ENCODE measurements at places on chromosomes 6 and 20.
A peak's percentile ranks its signal among the peaks of the same experiment; 100 is the strongest.

DNA sequence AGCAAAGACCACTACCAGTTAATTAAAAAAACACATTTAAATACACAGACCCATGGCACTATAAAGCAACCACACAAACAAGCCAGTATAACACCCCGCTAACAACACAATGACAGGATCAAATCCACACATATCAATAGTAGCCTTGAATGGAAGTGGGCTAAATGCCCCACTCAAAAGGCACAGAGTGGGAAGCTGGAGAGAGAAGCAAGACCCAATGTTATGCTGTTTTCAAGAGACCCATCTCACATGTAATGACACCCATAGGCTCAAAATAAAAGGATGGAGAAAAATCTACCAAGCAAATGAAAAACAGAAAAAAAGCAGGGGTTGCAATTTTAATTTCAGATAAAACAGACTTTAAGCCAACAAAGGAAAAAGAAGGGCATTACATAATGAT is 125.4 kb upstream of the PTCHD4 start:
- DNase-seq, result no peak

GRCh38 chr6:152309648-152310047 is 327.5 kb downstream of the SYNE1 start:
- no peak for DNase-seq

GRCh38 chr6:137494281-137494987 is at the start of gene OLIG3:
Gene OLIG3 (minus strand): TSS chr6:137494394. CDS start chr6:137494170, 224 bp downstream.
- peak; percentile 29 for DNase-seq

- no peak for DNase-seq
Observed at GRCh38 chr6:150056156-150056555, 12.8 kb downstream of the ULBP3 start.

DNA sequence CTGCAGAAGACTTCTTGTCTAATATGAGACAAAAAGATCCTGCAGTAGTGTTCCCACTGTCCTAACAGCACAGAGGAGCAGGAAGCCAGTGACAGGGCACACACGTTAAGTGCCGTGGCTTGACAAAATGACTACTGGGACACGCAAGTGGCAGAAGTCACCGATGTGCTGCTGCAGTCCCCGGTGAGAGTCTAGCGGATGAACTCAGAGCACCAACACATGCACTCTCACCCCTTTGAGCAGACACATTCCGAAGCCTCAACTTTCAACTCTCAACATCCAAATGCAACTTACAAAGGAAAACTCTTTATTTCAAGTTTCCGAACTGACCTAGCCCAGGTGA is 898 bp downstream of the LAMA4 start:
- DNase-seq, result no peak

GRCh38 chr6:23630726-23631635 is 495.0 kb upstream of the NRSN1 start:
- no peak for DNase-seq

- DNase-seq, result no peak
Observed at GRCh38 chr20:6180531-6180930, 57.7 kb upstream of the FERMT1 start.

DNA sequence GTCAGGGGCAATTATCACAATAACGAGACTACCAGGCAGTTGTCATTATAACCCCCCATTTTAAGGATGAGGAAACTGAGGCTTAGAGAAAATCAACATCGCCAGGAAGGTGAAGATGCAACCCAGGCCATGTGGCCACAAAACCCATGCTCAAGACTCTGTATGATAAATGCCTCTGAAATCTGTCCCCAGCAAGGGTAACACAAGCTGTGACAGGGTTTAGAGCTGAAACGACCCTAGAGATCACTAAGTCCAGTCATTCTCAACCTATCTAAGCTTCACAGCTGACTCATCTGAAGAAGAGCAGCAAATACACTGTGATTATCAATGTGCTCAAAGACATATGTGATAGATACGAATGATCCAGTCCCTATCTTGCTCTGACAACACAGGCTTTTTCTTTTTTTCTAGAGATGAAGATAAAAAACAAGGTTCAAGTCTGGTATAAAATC is 47.0 kb downstream of the ARHGAP18 start:
- DNase-seq, result no peak

DNA sequence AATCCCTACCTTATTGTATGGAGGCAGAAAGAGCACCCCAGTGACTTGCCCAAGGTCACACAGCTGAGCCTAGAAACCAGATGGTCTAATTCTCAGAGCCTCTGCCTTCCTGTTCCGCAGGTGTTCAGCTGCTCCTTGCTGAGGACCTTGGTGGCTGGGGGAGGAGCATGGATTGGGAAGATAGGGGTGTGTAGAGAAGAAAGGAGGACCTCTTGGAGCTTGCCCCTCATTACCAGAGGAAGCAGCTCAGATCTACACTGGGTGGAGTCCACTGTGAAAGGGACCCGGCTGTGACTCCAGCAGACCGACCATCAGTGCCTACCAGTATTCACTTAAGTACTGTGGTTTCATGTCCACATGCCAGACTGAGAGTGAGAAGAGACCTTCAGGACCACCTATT is 15.2 kb downstream of the FOXP4 start:
- DNase-seq, result no peak

DNA sequence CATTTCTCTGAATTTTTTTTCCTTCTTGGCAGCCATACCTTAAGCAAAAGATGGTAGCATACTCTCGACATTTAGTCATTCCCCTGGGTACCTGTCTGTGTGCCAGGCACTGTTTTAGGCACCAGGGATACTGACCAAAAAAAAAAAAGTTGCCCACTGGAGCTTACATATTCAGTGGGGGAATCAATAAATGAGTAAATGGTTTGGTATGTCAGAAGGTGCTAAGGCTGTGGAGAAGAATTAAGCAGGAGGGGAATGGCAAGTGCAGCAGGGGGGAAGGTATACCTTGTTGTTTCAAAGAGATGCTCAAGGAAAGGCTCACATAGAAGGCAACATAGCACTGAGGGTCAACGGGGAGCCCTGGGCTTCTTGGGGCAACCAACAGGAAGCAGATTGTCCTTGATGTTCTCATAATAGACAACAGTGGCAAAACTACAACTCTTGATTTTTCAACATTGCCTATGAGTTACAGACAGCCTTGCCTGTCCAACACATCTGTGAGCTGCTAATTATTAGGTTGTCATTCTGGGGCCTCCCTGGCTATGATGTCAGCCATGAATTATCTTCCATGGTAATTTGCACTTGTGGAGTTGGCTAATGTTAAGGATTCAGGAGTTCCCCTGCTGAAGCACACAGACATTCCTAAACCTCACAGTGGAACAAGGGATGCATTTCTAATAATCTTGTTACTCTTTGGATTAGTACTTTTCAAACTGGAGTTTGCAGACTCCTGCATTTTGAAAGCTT is 19.6 kb downstream of the NT5E start:
- no peak for DNase-seq

DNA sequence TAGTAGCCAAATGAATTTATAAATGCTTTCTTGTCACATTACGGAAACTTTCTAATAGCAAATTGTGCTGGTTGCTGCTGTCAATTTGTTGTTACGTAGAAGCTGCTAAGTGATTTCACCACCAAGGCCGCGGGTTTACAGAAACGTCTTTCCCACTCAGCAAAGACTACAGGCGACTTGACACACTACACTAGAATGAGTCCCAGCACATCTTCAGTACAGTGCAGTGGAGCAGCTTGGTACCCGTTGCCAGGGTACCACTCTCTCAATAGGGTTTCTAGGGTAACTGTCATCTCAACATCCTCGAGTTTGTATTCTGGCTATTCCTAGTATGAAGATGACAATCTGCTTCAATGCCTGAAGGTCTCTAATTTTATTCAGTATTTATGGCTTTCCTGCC is 22.7 kb upstream of the ZDHHC14 start:
- no peak for DNase-seq

DNA sequence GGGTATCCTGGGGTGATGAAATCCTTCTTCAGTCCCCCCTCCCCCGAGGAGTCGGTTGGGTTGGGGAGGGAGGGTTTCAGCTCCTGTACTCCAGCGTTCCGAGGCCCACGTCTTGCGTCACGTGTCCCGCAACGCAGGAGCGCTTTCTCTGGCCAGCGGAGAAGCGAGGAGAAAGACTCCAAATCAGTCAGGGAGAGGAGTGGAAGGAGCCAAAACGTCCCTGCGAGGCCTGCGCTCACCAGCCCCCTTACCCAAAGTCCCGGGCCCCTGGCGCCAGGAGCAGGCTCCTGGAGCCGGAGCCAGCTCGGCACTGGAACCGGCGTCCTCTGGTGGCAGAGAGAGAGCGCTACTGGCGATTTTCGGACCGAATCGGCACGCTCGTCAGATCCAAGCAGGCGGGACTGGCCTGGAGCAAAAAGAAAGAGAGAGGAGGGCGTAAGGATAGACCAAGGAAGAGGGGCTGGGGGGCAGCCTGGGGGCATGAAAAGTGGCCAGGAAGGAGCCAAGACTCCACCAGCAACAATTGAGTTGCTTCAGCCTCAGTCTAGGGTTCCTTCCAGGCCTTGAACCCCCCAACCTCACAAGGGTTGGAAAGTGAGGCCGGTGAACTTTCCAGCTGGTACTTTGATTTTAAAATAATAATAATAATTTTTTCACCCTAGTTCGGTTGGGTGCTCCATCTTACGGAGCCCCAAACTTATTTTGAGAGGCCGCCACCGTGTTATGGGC is at the start of gene GNAS:
Gene GNAS (plus strand): TSS at position 174 of the 729 bp plus-strand sequence.
- DNase-seq, result no peak

DNA sequence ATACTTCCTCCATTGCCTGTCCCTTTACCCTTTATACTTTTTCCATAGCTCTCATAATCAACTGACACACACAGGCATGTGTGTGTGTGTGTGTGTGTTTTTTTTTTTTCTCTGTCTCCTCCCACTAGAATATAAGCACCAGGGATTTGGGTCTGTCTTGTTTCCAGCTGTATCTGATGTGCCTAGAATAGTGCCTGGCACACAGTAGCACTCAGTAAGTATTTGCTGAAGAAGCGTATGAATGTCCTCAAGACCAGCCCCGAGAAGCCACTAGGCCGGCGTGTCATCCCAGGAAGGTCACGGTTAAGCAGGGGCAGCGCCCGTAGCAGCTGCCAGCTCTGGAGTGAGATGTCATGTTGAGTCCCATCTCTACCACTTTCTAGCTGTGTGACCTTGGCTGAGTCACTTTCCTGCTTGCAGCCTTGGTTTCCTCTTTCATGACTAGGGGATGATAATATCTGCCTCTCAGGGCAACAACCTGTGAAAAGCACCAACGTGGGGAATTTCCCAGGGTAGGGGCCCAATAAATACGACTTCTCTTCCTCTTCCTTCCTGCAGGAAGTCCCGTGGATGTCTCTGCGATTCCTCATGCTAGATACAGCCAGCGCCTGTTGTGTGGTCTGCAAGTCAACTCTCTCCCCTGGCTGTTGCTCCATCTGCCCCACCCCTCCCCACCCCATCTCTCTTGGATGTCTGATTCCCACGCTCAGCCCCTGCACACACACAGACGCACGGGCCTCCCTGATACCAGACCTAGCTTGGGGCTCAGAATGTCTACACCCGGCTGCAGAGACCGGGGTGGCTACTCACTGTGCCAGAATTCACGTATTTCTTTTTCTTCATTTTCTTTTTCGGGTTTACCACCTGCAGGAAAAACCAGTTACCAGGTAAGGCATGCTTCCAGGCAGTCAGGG is 58.1 kb downstream of the RAB44 start:
- no peak for DNase-seq

GRCh38 chr6:157630463-157631080 is 192.5 kb upstream of the SNX9 start:
- no peak for DNase-seq

- DNase-seq, result no peak
Observed at GRCh38 chr20:16576219-16576618, 3.0 kb upstream of the KIF16B start.

- DNase-seq, result no peak
Observed at GRCh38 chr20:56229812-56230211, 18.7 kb upstream of the MC3R start.

DNA sequence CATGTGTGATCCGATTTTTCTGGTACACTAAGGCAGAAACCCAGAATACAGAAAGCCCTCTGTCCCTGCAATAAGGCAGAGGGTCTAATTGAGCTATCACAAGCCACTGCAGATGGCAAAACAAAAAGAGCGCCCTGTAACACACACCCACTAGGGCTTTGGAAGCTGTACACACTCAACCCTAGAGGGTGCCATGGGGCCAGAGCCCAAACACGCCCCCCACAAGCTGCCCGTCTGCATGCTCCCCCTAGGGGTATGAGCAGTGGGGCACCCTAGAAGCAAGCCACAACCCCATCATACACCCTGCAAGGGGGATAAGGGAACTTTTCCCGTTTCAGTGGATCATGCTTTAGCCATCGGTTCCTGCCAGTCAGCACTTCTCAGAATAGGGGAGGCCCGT is 62.2 kb upstream of the PDE10A start:
- DNase-seq, result no peak

GRCh38 chr6:105105094-105105493 is 74.7 kb downstream of the POPDC3 start:
- DNase-seq, result no peak

DNA sequence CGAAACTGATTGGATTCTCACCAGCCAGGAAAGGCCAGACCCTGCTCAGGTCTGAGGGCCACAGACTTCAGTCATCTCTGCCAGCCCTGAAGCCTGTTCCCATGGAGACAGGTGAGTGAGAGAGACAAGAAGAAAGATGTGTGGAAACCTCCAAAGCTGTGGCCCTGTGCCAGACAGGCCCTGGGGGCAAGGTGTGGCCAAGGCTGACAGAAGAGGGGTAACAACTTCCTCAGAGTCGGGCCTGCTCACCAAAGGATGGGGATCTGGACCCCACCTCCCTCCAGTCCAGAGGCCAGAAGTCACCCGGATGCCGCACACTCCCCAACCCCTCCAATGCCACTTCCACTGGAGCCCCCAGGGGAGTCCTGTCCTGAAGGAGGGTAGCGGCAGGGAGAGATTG is 73.6 kb downstream of the MDGA1 start:
- no peak for DNase-seq

GRCh38 chr6:119350952-119351372 is 1.4 kb upstream of the MAN1A1 start:
- DNase-seq, result no peak

DNA sequence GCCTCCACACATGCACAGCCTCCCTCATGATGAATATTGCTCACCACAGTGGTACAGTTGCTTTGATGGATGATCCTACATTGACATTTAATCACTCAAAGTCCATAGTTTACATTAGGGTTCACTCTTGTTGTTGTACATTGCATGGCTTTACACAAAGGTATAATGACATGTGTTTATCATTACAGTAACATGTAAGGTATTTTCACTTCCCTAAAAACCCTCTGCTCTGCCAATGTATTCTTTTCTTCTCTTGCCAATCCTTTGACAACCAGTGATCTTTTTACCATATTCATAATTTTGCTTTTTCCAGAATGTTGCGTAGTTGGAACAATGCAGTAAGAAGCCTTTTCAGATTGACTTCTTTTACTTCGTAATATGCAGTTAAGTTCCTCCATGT is 166.6 kb upstream of the KHDRBS2 start:
- DNase-seq, result no peak

GRCh38 chr6:75170691-75171560 is 34.9 kb downstream of the COL12A1 start:
- DNase-seq, result no peak

DNA sequence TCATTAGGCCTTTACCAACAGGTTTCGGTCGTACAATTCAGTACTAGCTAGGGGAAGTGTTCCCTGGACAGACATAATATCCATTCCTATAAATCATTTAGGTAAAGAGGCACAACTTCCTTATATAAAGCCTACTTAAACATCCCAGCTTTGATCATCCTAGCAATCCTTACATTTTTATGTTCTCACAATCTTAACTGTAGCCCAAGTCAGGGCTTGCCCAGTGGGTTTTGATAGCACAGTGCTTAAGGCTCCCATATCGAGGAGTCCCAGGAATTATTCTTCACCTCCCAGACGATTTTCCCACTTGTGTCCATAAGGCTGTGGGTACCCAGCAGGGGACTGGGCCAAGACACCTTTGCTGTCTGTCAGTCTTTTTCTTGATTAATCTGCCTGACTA is 63.2 kb downstream of the E2F3 start:
- no peak for DNase-seq

- no peak for DNase-seq
Observed at GRCh38 chr6:167684276-167685104, 142.2 kb upstream of the AFDN start.
